ENCODE measurements at places on chromosomes 2 and 18.

DNA sequence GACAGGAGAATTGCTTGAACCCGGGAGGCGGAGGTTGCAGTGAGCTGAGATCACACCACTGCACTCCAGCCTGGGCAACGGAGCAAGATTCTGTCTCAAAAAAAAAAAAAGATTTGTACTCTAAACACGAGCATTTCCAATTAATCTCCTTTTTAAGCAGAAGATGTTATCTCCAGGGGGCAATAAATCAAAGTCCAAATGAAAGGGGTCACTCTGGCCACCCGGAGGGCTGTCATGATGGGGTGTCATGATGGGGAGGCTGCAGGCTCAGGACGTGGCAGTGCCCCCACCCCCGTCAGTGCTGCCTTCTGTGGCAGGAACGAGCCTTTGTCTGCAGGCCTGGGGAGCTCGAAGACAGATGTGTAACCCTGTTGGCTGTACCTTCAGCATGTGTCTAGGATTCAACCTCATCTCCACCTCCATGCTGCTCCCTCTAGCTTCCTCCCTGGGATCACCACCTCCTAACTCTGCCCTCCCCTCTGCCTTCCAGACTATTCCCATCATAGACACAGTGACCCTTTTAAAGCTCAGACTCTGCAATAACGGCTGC is 76.9 kb upstream of the YWHAQ start:
- no peak for DNase-seq

DNA sequence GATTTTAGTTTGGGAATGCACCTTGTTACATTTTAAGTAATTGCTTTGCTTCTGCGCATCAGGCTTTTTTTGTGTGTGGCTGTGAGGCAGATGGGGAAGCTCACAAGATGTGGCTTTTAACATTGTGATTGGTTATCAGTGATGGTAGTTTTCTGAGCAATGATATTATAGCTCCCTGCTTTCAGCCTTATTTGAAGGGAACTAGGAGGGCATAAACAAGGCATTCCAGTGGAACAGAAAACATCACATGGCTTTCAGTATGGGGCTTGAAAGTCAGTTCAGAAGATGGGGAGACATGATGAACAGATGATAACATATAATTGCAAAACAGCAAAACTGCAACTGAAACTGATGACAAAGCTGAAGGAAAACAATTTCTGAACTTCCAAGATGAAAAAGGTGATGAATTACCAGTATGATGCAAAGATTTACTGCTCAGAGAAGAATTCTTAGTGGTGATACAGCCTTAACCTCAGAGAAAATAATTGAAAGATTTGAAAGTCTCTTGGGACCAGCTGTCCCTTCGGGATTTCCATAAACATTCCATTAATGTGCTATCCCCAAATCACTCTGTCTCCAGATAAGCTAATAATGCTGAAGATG is 439.7 kb downstream of the RND3 start:
- no peak for DNase-seq

DNA sequence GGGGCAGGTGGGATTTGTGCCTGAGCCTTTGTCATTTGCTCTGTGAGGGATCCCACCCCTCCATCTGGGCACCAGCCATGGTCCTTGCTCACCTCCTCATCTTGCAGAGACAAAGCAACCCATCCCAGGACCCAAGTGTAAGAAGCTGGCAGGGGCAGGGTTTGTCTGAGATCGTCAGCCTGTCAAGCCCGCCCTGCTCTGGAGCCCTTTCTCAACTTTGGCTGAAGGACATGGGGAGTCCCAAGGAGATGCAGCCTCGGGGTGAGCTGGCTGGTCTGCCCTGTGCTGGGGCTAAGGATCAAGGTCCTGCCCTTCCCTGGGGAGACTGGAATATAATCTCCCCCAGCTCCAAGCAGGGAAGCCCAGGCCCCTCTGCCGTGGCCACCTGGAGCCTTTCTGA is 86.0 kb downstream of the CAPN13 start:
- DNase-seq: no peak

- no peak for DNase-seq
Observed at GRCh38 chr2:72538486-72538885, 287.3 kb downstream of the EXOC6B start.

DNA sequence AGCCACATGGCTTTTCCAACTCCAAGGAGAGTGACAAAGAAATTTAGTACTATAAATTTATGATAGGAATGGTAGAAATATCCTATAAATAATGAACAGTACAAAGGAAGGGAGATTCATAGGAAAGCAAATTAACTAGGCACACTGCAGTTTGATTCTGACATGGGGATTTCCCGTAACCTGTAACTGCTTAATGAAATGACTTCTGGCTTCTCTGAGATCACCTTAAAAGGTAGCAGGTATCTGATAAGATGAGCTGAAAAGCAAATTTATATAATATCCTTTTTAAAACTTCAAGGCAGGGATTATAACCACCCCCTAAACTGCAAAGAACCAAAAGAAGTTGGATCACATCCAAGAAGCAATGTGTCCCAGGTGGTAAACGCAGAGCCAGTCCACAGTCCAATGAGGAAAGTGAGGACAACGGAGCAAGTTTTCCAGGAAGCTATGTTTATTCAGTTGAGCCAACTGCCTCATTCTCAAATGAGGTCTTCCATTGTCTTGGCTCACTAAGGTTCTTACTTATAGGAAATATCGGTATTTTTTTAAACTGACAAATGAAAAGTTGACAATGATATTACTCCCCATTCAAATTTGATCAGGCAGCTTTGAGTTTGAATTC is 43.0 kb downstream of the WIPF1 start:
- no peak for DNase-seq

DNA sequence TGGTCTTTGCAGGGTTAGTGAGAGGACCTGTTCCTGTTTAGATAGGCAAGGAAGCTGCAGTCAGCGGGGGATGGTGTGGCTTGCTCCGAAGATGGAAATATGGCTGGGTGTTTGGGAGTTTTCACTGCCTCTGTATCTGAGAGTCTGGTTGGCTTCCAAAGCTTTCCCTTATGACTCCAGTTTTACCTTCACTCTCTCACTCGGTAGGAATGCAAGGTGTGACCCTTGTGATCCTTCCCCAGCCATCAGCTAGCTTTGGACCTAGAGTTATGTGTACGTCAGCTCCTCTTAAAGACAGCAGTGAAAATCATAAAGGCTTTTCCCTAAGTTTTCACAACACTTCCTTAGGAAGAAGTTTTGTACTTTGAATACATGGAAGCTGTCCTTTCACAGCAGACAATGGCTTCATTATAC is 35.5 kb upstream of the TMEM87B start:
- DNase-seq: no peak

Data from trophoblast cell (in vitro differentiated cells and primary cell).